ENCODE measurements at places on chromosomes 3 and 15.

DNA sequence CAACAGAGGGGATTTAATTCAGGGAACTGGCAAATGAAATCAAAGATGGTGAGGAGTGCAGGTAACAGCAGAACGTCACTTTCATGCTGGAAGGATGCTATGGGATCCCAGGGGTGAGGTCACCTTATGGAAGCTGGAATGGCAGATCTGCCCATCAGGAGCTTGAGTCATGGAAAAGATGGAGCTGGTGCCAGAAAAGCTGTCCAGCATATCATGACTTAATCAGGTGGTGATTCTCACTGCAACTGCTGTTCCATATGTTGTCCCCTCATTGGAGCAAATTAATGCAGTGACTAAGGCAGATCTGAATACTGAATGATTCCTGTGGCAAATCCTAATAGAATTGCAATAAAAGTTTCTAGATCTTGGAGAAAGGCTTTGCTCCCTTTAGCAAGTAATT lies 38.4 kb downstream of the HHLA2 start:
- no peak for DNase-seq

DNA sequence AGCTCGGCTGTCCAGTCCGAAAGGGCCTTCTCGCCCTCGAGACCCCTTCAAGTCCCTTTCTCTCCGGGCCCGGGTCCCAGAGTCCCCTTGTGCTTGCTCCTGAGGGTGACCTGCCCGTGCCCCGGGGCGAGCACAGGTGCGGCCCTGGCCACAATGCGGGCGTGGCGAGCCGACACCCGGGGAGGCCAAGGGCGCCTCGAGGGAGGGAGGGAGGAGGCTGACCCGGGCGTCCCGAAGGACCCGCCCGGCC lies 810 bp upstream of the MEF2A start:
- no peak for DNase-seq

- DNase-seq = no peak
Measured at GRCh38 chr3:7787871-7788828, 713.5 kb upstream of the LMCD1 start.

DNA sequence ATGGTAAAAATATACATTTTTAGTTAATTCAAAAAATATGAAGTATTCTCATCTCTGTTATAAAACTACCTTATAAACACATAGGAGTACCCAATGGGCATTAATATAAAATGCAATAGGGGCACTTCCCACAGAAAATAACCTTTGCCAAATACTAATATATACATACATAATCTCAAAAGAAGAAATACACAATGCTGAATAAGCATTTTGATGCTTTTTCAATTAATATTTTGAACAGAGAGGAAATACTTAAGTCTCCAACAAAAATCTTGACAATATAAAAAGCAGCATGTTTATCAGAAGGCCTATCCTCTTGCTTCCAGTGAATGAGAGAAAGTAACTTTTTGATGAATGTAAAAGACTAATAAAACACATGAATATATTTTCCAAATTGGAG lies 110.7 kb downstream of the ROBO1 start:
- DNase-seq = no peak

- no peak for DNase-seq
Measured at GRCh38 chr15:63896336-63897115, 62.8 kb upstream of the HERC1 start.

- DNase-seq = no peak
Measured at GRCh38 chr3:20608054-20608738, 422.2 kb upstream of the SGO1 start.

DNA sequence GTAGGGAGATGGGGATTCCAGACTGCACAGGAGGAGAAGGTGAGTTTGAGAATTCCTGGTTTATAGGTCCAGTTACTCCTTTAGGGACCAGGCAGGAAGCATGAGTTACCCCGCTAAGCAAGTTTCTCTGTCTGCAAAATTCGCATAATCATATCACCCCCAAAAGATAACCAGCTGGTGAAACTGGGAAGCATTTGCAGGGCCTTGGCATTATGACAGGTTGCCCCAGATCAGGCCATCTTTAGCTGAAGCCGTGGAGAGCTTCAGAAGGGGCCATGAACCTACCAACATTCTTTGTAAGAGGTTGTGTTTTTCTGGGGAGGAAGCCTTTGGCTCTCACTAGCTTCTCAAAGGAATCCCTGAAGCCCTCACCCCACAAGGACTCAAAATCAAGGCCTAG lies 29.4 kb downstream of the ATP2B2 start:
- no peak for DNase-seq

DNA sequence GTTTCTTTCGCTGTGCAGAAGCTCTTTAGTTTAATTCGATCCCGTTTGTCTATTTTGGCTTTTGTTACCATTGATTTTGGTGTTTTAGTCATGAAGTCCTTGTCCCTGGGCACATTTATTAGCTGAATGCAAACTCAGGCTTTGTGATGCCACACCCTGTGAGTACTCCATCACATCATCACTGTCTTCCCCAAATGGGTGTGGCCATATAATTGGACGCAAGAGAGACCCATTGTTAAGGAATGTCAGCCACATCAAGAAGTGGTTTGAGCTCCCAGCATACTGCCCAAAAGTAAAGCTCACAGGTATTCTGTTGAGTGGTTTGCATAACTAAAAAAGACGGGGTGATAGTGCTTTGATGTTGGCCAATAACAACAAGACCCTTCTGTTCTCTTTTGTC lies 245.7 kb downstream of the SV2B start:
- DNase-seq = no peak

DNA sequence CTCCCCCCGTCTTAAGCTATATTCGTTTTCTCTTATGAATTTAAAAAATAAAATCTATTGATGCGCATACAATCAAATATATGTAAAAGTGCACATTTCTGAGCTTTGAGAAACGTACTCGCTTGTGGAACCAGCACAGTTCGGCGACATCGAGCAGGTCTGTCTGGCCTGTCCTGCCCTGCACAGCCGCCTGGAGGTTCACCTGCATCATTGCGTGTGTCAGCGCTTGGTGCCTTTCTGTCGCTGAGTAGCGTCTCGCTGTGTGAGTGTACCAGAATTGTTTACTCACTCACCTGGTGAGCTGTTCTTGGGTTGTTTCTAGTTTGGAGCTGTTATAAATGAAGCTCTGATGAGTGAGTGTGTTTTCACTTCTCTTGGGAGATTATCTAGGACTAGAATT lies 104.0 kb downstream of the VGLL4 start:
- no peak for DNase-seq

- no peak for DNase-seq
Measured at GRCh38 chr3:175702956-175703355, 843.8 kb downstream of the NAALADL2 start.

GRCh38 chr3:13539292-13539638 lies 9.7 kb upstream of the FBLN2 start:
- no peak for DNase-seq

DNA sequence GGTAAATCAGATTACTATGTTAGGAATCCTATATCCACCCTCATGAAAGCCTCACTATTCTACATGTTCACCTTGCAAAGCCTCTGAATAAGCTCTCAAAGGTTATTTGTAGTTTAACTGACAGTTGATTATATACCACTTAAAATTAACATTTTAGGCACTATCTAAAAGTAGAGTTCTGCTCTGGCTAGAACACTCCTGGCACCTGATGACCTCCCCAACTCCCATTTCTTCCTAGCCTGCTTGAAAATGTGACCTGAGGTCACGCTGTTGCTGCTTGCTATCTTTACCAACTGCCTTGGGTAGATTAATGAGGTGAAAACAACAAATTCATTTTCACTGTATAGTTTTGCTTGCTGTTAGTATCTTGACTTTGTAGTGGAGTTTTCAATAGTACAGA lies 220.7 kb downstream of the GBE1 start:
- DNase-seq = no peak

GRCh38 chr15:56077081-56077480 lies 83.7 kb upstream of the NEDD4 start:
- DNase-seq = no peak

DNA sequence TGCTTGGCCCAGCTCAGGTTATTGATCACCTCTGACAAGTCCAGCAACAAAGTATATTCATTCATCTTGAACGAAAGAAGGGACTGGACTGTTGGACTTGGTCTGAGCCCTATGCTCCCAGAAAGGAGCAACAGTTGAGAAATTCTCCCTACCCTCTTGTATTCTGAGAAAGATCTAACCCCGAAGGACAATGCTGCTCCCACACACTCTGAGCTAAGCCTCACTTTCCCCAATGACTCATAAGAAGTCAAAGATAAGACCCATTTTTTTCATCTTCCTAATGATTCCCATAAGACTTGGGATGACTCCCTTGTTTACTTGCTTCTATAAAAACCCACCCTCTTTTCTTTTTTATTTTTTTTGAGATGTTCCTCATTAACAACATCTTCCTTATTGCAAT lies 549.4 kb upstream of the MDFIC2 start:
- no peak for DNase-seq

DNA sequence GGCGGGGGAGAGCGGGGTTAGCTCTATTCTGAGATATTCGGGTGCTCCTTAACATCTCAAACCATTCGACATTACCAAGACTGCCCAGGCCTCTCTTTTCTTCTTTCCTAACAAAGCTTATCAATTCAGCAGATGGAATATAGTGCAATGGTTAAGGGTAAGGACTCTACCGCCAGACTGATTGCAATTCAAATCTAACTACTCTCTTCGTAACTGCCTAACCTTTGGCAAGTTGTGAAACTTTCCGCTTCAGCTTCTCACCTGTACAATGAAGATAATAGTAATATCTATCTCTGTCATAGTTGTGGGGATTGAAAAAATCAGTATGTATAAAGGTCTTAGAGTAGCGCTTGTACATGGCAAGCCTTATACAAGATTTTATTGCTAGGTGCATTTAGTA lies 972 bp downstream of the UBA5 start:
- DNase-seq = no peak

- DNase-seq = no peak
Measured at GRCh38 chr3:17909714-17910113, 167.3 kb upstream of the TBC1D5 start.

- DNase-seq = no peak
Measured at GRCh38 chr15:40091861-40092255, 16.8 kb downstream of the BMF start.

DNA sequence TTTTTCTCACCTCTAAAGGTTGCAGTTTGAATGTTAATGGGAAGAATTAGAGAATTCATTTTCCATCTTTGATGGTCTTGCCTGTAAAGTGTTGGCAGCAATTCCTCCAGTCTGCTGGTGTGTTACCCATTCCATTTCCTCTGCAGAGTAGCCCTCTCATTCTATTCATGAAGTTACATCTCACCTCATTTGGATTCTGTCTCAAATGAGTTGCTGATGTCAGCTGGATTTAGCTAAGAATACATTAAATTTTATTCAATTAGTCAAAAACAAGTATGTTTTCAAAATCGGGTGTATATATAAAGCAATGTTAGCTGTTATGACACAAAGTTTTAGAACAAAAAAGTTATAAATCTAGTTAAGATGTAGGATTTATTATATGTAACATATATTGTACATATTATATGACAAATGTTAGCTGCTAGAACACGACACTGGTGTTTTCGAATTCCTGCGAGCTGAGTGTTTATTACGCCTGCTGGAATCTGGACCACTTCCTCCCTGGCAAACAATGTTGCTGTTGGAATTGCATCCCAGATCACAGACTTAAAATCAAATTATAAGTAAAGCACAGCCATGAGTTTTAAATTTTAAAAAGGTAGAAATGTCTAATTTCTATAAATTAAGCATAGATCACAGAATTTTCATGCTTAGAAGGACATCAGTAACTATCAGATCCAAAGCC lies 516.2 kb downstream of the OCA2 start:
- no peak for DNase-seq

GRCh38 chr15:39195961-39196486 lies 384.9 kb upstream of the THBS1 start:
- no peak for DNase-seq

- DNase-seq = no peak
Measured at GRCh38 chr3:137768361-137769321, 4.5 kb downstream of the SOX14 start.

DNA sequence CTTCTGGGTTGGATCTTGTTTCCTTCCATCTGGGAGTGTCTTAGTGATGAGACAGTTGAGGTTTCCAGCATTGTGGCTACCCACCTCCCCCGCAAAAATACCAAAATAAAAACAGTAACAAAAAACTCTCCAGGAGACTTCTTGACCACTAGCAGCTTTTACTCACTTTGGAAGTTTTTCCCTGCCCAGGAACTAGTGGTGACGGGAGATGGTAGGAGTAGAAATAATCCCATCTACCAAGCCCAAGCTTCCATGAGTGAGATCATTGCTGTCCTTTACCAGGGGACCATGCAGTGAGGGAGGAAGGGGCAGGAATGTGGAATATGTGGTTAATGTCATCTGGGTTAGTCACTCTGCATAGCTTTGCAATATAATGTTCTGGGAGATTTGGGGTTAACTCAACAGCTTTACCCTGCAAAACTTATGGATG lies 187.7 kb downstream of the ITPR1 start:
- no peak for DNase-seq

GRCh38 chr3:108620250-108620649 lies 30.7 kb downstream of the DZIP3 start:
- DNase-seq = no peak

DNA sequence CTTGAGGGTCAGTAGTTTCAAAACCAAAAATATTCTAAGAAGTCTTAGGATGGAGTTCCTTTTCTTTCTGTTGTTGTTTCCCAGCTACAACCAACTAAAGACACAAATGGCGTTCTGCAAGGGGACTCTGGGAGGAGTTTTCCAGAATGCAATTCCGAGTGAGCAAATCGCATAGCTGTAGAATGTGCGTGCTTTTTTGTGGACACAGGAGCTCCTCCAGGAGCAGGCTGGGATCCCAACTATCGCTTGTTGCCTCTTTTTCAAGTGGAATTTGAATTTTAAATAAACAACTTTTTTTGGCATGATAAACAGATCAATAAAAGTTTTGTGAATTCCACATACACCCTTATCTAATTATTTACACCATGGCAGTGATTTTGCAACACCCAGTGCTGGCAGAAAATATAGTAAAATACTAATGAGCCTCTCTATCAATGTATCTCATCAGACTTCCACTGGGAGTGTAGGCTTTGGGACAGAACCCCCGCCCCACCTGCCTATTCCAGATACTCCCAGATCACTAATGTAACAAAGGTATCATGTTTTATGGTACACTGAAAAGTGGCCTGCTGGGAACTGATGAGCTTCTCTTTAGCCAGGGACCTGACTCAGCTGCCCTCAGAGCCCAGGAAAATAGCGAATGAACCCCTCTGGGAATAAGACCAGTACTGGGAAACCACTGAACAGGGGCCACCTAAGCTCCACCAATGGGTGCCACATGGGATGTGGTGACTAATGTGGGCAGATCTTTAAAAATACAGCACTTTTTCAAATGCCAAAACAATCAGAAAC lies 66.4 kb downstream of the LMCD1 start:
- no peak for DNase-seq

DNA sequence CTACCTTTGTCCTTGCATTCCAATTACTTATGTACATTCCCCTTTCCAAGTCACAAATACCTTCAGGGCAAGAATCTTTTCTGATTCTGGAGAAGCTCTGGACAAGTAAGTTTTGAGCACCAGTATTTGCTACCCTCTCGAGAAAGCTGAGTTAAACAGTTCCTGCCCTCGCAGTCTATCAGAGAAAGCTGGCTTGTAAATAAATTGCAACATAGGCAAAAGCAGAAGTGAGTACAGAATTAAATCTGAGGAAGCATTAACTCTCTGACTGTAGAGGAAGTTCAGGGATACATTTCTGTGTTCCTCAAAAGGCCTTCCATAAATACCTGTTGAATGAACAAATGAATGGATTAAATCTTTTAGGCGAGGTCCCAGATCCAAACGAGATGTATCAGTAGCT lies 1.2 kb downstream of the OSBPL11 start:
- no peak for DNase-seq

All from effector CD4-positive, alpha-beta T cell (primary cell).